ENCODE measurements at places on chromosomes 7 and 10. TPM values are rescaled to one million over a fixed set of nuclear protein-coding genes. Genes with fewer than 3 reads are reported as not detected.

Gene GJC3
- total RNA-seq = not detected

Gene AKR1B1
- total RNA-seq = 46.8 TPM

Gene GARIN1A
- total RNA-seq = 0.78 TPM

Gene ARHGAP12
- 28.0 TPM for total RNA-seq

Gene TTYH3
- total RNA-seq = 12.3 TPM

Gene PRTFDC1
- 2.1 TPM for total RNA-seq

Gene MRC1
- total RNA-seq = not detected

Gene PNLIP
- total RNA-seq = not detected

Gene GPR26
- total RNA-seq = under 0.01 TPM

Gene PHYHIPL
- under 0.01 TPM for total RNA-seq

Gene UTF1
- not detected for total RNA-seq

Gene SMO
- total RNA-seq = 3.1 TPM

Gene AKR1C4
- total RNA-seq = not detected

Gene ZNF467
- 3.6 TPM for total RNA-seq

Gene GHRHR
- total RNA-seq = not detected

Gene TRIM50
- total RNA-seq = not detected

Gene PKD2L1
- not detected for total RNA-seq

Gene AKR1C3
- total RNA-seq = 149 TPM

Gene VWA2
- total RNA-seq = 4.7 TPM

Gene TMEM178B
- 0.07 TPM for total RNA-seq

Gene IKZF5
- total RNA-seq = 5.8 TPM

Gene NUTM2D
- total RNA-seq = 2.1 TPM

Gene SGPL1
- total RNA-seq = 129 TPM

Gene FAM25G
- total RNA-seq = not detected

Gene STEAP2
- 2.7 TPM for total RNA-seq

Gene INHBA
- total RNA-seq = 8.5 TPM

Gene GRID1
- not detected for total RNA-seq

Gene COL17A1
- total RNA-seq = 884 TPM

Gene AVPI1
- total RNA-seq = 48.2 TPM

Gene PRKCQ
- 4.8 TPM for total RNA-seq

Gene SEMA4G
- total RNA-seq = 0.78 TPM

Gene SPDYE8
- not detected for total RNA-seq

Gene TAS2R41
- total RNA-seq = not detected

Gene VAX1
- total RNA-seq = not detected

Gene PKD1L1
- under 0.01 TPM for total RNA-seq

Gene FGFBP3
- total RNA-seq = 0.34 TPM

Gene LRRD1
- under 0.01 TPM for total RNA-seq

Gene VGF
- 0.34 TPM for total RNA-seq

Gene ZNF736
- total RNA-seq = 10.6 TPM

Gene MSS51
- total RNA-seq = 0.68 TPM

Gene HOXA11
- total RNA-seq = not detected

Gene TMEM139
- total RNA-seq = 8.3 TPM

Gene PCDH15
- total RNA-seq = not detected

Gene CYP3A7
- 0.07 TPM for total RNA-seq

Gene MYH16
- total RNA-seq = 0.36 TPM

Gene CLRN3
- total RNA-seq = not detected

Gene ARHGEF5
- 24.9 TPM for total RNA-seq

Data from nasal cavity respiratory epithelium epithelial cell of viscerocranial mucosa (primary cell).